ENCODE measurements at places on chromosomes 5 and 9. TPM values are rescaled to one million over a fixed set of nuclear protein-coding genes. Genes with fewer than 3 reads are reported as not detected.

LTC4S gene
- total RNA-seq = 2.3 TPM

RXRA gene
- total RNA-seq = 19.0 TPM

LRRC26 gene
- not detected for total RNA-seq

C5orf58 gene
- total RNA-seq = not detected

FREM1 gene
- total RNA-seq = 23.2 TPM

RPS14 gene
- total RNA-seq = 5,452 TPM

SPRY4 gene
- 26.4 TPM for total RNA-seq

SEC24A gene
- 14.5 TPM for total RNA-seq

PCDHGB1 gene
- 1.3 TPM for total RNA-seq
